ENCODE measurements at places on chromosomes 11 and 22. TPM values are rescaled to one million over a fixed set of nuclear protein-coding genes. Genes with fewer than 3 reads are reported as not detected.

DNA sequence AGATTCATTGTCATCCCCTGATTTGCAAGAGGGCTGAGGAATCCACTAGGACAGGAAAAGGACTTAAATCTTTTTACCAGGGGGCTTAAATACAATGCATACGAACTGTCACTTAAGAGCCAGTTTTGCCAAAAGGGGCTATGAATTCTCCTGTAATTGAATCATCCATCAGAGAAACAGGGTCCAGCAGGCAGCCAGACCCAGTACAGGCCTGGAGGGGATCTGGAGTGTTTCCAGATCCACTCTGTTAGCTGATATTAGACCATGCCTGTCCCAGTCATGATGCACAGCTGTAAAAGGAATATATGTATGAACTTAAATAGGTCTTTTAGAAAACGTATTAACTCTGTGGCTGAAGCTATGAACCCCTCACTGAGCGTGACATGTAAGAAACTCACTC, 53.8 kb upstream of the PRSS23 start:
- H3K4me3 ChIP-seq: no peak overlapping the region
- H3K4me1 ChIP-seq: no peaks in the 10 kb centered on the region
- no peaks in the 10 kb centered on the region for H3K36me3 ChIP-seq
- H3K27me3 ChIP-seq: no peaks in the 10 kb centered on the region
- no peak for DNase-seq

GRCh38 chr11:124663861-124664260, 9.7 kb downstream of the SIAE start:
- no peaks in the 10 kb centered on the region for H3K27me3 ChIP-seq
- H3K36me3 ChIP-seq: no peaks in the 10 kb centered on the region
- no peaks in the 10 kb centered on the region for H3K4me1 ChIP-seq
- H3K27ac ChIP-seq: no peak overlapping the region
- DNase-seq: no peak

GRCh38 chr22:36136988-36137387, 23.6 kb downstream of the APOL3 start:
- H3K36me3 ChIP-seq: no peaks in the 10 kb centered on the region
- H3K4me1 ChIP-seq: no peaks in the 10 kb centered on the region
- no peaks in the 10 kb centered on the region for H3K27me3 ChIP-seq
- H3K27ac ChIP-seq: no peak overlapping the region
- no peak overlapping the region for H3K4me3 ChIP-seq

DNA sequence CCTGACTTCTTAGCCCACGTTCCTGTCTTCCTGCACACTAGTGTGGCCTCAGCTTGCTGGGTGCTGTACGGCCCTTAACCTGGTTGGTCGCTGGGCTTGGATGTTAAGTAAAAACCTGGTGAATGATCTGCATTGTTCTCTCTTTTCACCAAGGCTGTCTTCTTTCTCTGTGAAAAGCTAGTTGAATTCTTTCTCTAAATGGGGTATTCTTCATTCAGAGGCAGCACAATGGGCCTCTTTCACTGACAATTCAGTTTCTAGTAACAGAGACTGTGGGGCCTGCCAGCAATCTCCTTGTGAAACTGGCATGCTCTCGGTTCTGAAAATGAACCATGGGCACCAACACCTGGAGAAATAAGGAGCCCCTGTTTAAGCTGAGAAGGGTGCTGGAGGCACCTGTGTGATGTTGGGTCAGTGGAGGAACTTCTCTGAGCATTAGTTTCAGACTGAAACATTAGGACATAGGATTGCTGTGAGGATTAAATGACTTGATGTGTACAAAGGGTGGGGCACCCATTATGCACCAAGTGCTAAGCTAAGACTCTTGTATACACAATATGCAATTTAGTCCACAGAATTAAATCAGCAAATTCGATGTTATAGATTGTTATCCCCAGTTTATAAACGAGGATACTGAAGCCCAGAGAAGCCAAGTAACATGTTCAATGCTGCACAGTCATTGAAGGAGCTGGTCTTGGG, 33.1 kb upstream of the ELF5 start:
- no peaks in the 10 kb centered on the region for H3K27me3 ChIP-seq
- no peaks in the 10 kb centered on the region for H3K4me1 ChIP-seq
- DNase-seq: no peak
- H3K27ac ChIP-seq: no peak overlapping the region
- H3K36me3 ChIP-seq: no peaks in the 10 kb centered on the region

GRCh38 chr11:2444821-2445745, at the start of gene KCNQ1:
Gene KCNQ1 (plus strand): TSS chr11:2445008. CDS start chr11:2445099, 91 bp downstream.
- H3K4me3 ChIP-seq: peak within 1 kb of the TSS; percentile 16
- peak; percentile 54 for DNase-seq
- no peaks in the 10 kb centered on the region for H3K4me1 ChIP-seq
- no peaks in the 10 kb centered on the region for H3K36me3 ChIP-seq

- H3K4me3 ChIP-seq: no peak overlapping the region
- no peak overlapping the region for H3K27ac ChIP-seq
- peaks cover 28% of the 10 kb centered on the region for H3K4me1 ChIP-seq
- no peaks in the 10 kb centered on the region for H3K27me3 ChIP-seq
- DNase-seq: no peak
These were observed 1.8 kb upstream of the LRRC75B start for GRCh38 chr22:24594569-24595120.

GRCh38 chr11:72720047-72720446, 32.2 kb downstream of the ARAP1 start:
- no peak overlapping the region for H3K4me3 ChIP-seq
- no peaks in the 10 kb centered on the region for H3K36me3 ChIP-seq
- peak overlapping the region; percentile 93 for H3K27ac ChIP-seq
- no peaks in the 10 kb centered on the region for H3K27me3 ChIP-seq
- H3K4me1 ChIP-seq: peaks cover 3% of the 10 kb centered on the region

DNA sequence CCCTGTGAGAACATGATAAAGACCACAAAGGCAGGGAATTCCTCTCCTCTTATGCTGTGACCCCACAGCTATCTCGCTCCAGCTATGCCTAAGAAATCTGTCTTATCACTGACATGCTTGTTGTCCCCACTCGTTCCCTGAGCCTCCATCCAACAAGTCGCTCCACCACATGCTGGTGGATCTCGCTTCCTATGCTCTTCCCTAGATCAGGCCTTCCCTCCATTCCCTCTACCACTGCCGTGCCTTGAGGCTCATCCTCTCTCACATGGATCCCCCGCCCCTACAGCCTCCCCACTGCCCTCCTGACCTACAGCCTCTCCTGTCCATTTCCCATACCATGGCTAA, 1.4 kb upstream of the DGAT2 start:
- H3K4me3 ChIP-seq: no peak overlapping the region
- no peaks in the 10 kb centered on the region for H3K4me1 ChIP-seq
- H3K27me3 ChIP-seq: no peaks in the 10 kb centered on the region

DNA sequence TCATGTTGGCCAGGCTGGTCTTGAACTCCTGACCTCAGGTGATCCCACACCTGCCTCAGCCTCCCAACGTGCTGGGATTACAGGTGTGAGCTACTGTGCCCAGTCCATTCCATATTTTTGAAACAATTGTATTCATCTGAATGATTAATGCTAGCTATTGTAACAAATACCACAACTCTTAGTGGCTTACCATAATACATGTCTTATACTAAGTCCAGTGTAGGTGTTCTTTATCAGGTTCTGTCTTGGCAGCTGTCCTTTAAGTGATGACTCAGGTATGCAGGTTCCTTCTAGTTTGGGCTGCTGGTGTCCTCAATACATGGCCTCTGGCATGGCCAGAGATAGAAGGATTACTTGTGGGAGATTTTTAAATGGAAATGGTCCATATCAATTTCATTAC, 39.0 kb downstream of the UVRAG start:
- no peaks in the 10 kb centered on the region for H3K4me1 ChIP-seq
- no peak overlapping the region for H3K27ac ChIP-seq
- no peaks in the 10 kb centered on the region for H3K36me3 ChIP-seq
- H3K4me3 ChIP-seq: no peak overlapping the region

GRCh38 chr22:27684901-27685300, 116.7 kb downstream of the MN1 start:
- no peak overlapping the region for H3K27ac ChIP-seq
- DNase-seq: no peak
- no peaks in the 10 kb centered on the region for H3K27me3 ChIP-seq
- H3K4me1 ChIP-seq: no peaks in the 10 kb centered on the region

GRCh38 chr11:12079726-12080556, 30.4 kb upstream of the MICAL2 start:
- no peak overlapping the region for H3K27ac ChIP-seq
- peak; percentile 23 for DNase-seq
- H3K4me3 ChIP-seq: no peak overlapping the region
- H3K36me3 ChIP-seq: no peaks in the 10 kb centered on the region

GRCh38 chr11:33668468-33668825, 32.2 kb downstream of the C11orf91 start:
- H3K27ac ChIP-seq: no peak overlapping the region
- DNase-seq: no peak
- no peak overlapping the region for H3K4me3 ChIP-seq
- no peaks in the 10 kb centered on the region for H3K36me3 ChIP-seq

GRCh38 chr22:17774206-17774925, at the start of gene BID:
Gene BID (minus strand): TSS chr22:17774469. CDS start chr22:17750116, 24,353 bp downstream.
- H3K4me1 ChIP-seq: peaks cover 26% of the 10 kb centered on the region
- H3K27ac ChIP-seq: peak within 1 kb of the TSS; percentile 96
- DNase-seq: peak; percentile 71
- peak within 1 kb of the TSS; percentile 83 for H3K4me3 ChIP-seq
- no peaks in the 10 kb centered on the region for H3K27me3 ChIP-seq

DNA sequence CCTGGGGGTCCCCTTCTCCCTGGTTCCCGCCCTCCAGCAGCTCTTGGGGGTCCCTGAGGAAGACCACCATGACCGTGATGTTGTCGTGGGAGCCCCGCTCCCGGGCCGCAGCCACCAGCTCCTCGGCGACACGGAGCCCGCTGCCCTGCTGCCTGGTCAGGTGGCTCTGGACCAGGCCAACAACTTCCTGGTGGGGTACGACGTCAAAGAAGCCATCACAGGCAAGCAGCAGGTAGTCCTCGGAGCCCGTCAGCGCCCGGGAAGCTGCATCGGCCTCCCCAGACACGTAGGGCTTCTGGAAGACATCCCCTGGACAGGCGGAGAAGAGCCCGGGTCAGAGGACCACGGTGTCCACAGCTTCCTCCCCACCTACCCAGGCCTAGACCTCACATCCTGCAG, 29.5 kb downstream of the PPM1F start:
- no peak overlapping the region for H3K4me3 ChIP-seq
- H3K27me3 ChIP-seq: no peaks in the 10 kb centered on the region
- no peaks in the 10 kb centered on the region for H3K36me3 ChIP-seq
- peaks cover 2% of the 10 kb centered on the region for H3K4me1 ChIP-seq
- no peak overlapping the region for H3K27ac ChIP-seq

GRCh38 chr11:1336836-1337646, 27.6 kb upstream of the TOLLIP start:
- H3K4me3 ChIP-seq: no peak overlapping the region
- H3K27me3 ChIP-seq: no peaks in the 10 kb centered on the region
- H3K27ac ChIP-seq: no peak overlapping the region
- H3K4me1 ChIP-seq: peaks cover 10% of the 10 kb centered on the region
- no peaks in the 10 kb centered on the region for H3K36me3 ChIP-seq

DNA sequence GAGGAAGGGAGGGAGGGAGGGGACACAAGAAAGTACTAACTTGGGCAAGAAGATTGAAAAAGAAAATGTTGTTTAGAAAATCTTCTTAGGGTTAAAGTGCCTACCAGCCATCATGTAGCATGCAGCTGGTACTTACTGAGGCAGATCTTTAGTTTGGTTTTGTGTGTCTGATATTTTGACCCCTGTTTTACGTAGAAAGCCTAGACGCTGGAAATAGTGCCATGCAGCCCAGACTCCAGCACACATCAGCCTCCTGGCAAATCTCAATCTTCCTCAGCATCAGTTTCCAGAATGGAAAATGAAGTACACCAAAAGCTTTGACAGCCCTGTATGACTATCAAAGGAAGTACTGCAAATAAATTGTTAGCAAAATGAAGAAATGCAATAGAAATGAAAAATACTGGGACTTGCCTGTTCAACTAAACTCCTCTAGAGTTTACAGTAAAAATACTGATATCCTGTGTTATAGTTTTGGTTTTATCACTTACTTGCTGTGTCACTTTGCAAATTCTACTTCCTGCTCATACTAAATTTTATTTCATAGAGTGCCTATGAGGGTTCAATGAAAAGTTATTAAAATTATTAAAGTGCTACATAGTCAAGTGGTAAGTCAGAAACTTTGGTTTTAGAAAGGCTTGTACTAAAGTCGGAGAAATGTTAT, 7.4 kb downstream of the USP28 start:
- no peaks in the 10 kb centered on the region for H3K36me3 ChIP-seq
- H3K4me1 ChIP-seq: no peaks in the 10 kb centered on the region
- no peak overlapping the region for H3K27ac ChIP-seq
- DNase-seq: no peak
- H3K4me3 ChIP-seq: no peak overlapping the region

GRCh38 chr11:27717801-27718229, 17.6 kb upstream of the BDNF start:
- H3K4me1 ChIP-seq: peaks cover 8% of the 10 kb centered on the region
- H3K4me3 ChIP-seq: no peak overlapping the region
- H3K27me3 ChIP-seq: peaks cover 4% of the 10 kb centered on the region
- no peaks in the 10 kb centered on the region for H3K36me3 ChIP-seq
- no peak overlapping the region for H3K27ac ChIP-seq

- H3K27ac ChIP-seq: no peak overlapping the region
- no peaks in the 10 kb centered on the region for H3K27me3 ChIP-seq
- no peak overlapping the region for H3K4me3 ChIP-seq
- no peaks in the 10 kb centered on the region for H3K4me1 ChIP-seq
These were observed 13.8 kb upstream of the TUBA8 start for GRCh38 chr22:18096823-18097222.

- H3K27me3 ChIP-seq: no peaks in the 10 kb centered on the region
- no peak overlapping the region for H3K27ac ChIP-seq
- DNase-seq: no peak
- no peaks in the 10 kb centered on the region for H3K36me3 ChIP-seq
These were observed 12.7 kb downstream of the BLID start for GRCh38 chr11:122103321-122103720.

DNA sequence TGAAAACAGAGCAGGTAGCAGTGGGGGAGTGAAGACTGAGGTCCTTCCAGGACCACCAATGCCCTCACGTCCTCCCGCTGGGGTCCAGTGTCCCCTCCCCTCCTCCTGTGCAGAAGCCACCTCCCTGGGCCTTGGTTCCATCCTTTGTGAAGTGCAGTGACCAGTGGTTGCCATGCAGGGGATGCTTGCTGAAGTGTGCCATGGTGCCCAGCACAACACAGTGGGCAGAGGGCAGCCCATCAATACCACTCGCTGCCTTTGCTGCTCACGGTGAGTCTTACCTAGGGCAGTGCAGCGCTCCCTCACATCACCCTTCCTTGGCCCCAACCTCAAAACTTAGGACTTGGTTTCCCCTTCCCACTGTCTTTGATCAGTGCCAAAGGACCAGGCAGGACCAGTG, 12.9 kb downstream of the MYEOV start:
- DNase-seq: peak; percentile 38
- no peak overlapping the region for H3K4me3 ChIP-seq
- H3K36me3 ChIP-seq: no peaks in the 10 kb centered on the region
- H3K27ac ChIP-seq: no peak overlapping the region
- H3K4me1 ChIP-seq: peaks cover 15% of the 10 kb centered on the region

GRCh38 chr11:76462317-76462716, 17.5 kb downstream of the EMSY start:
- no peak overlapping the region for H3K27ac ChIP-seq
- H3K27me3 ChIP-seq: no peaks in the 10 kb centered on the region
- H3K4me1 ChIP-seq: no peaks in the 10 kb centered on the region
- no peak for DNase-seq

The OR2AT4 gene
- not detected for total RNA-seq

The NAALADL1 gene
- 1.3 TPM for total RNA-seq

The APLNR gene
- 2.5 TPM for total RNA-seq

The ABCG4 gene
- total RNA-seq: not detected

The CDKN1C gene
- 2.3 TPM for total RNA-seq

The SMC1B gene
- not detected for total RNA-seq

The SLC39A13 gene
- 18.1 TPM for total RNA-seq

The HTR3A gene
- not detected for total RNA-seq

The IL10RA gene
- 12.2 TPM for total RNA-seq

The UBE2L6 gene
- total RNA-seq: 124 TPM

The FBLN1 gene
- total RNA-seq: 3.9 TPM

The PDGFD gene
- total RNA-seq: 1.6 TPM

Measured in right lobe of liver (tissue), 6 donors.